OCI-LY7 (cell line): ENCODE measurements at places on chromosomes 6 and 20. TPM values are rescaled to one million over a fixed set of nuclear protein-coding genes. Genes with fewer than 3 reads are reported as not detected.

DNA sequence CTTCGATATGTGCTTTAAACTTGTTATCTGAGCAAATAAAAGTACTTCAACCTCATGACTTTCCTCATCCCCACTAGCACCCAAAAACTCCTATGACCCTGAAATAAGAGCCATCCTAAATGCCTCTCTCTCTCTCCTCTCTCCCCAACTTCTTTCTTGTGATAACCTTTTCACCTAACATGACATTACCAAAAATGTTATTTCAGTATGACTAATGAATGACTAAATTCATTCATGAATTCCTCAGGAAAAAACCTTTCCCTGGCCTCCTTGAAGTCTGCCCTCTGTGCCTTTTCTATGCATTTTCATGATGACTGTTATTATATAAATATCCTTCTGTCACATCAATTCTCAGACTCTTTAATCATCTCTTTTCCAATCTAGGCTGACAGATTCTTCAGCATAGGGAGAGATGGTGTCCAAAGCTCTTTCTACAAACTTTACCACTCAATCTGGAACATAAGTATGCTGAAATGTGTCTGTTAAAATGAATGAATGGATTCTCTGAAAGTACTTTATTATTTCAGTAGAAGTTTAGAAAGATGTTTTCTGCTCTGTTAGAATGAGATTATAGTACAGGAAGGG, 114.3 kb upstream of the GGTLC1 start:
- no peak for DNase-seq

GRCh38 chr6:10393544-10394225, 21.2 kb downstream of the TFAP2A start:
- DNase-seq = no peak

DNA sequence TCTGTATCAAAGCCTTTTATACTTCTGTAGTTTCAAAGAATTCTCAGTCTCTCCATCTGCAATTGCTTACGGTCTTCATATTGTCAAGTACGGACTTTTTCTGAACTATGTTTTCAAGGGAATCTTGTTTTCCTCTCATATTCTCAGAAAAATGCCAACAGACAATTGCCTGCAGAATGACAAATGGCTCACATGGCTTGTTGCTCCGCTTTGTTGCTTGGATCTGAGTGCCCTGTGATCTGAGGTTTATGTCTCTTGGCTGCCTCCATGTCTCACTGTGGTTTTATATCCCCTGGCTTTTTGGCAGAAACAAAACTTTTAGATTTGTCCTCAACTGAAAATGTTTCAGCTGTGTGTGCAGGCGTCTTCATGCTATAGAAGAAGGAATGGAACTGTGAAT, 285.4 kb upstream of the CHD6 start:
- DNase-seq = no peak

DNA sequence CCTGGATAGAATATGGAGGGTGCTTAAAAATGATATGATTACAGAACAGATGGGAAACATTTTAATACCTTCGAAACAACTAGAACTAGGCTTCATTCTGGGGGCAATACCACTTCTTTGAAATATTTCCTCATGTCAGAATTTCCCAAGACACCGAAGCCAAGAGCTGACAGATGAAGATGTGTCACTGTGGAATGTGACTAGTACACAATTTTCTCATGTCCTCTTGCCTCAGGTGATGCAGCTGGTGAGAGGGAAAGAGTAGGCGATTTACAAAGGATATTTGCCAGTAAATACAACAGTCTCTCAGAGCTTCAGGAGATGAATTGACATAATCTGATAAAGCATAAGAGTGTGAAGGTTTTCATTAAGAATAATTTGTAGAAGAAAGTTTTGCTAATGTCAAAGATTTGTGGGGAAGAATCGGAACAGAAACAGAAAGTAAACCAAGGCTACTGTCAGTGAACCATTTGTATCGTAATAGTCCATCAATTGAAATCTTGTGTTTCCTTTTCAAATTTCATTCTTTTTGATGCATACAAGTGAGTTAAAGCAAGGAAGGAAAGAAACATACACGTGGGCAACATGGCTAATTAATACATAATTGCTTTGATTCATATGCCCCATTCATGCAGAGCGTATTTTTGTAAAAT, 164.7 kb upstream of the CCN2 start:
- no peak for DNase-seq

GRCh38 chr6:82570083-82570482, 206.5 kb downstream of the TPBG start:
- no peak for DNase-seq

GRCh38 chr6:135323979-135324378, 142.9 kb downstream of the MYB start:
- no peak for DNase-seq

DNA sequence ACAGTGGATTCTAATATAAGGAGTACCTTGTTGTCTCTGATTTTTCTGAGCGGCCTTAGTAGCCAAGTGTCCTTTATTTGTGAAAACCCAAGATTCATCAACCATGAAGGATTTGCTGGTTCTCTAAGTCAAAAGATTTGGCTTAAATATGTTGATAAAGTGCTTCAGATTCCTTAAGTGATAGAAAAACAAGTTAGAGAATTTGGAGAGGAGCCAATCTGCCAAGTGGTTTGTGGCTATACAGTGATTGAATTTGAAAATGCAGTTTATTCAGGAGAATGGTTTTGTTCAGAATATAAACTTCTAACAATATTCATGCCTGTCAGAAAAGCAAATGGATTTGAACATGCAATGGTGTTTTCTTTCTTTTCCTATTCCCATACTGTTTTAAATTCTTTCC, 54.8 kb downstream of the CAP2 start:
- DNase-seq = no peak

DNA sequence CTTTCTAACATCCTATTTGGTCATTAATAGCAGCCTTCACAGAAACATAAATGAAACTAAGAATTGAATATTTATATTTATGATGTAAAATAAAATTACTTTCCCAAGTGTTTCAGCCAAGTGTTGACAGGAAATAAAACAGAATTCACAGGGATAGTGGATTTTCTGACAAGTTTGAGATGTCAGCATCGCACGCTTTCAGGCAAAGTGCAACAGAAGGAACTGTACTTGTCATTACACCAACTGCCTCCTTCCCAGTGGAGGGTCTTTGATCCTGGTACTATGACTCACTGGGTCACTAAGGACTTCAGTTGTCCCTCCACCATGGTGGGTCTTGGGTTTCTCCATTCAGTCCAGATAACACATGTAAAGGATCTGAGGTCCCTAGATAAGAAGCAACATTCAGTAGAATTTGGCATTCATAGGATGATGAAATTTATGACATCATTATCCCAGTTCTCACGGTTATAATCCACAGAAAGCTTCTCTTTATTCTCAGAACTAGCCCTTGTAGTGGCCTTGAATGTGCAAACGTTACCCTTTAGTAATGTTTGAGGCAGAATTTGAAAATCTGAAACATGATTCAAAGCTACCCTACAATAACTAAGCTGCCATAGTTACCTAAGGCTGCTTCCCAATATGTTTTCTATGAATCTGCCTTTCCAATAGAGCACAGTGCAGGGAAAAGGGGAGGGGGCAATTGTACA, 3.8 kb upstream of the TNFAIP3 start:
- no peak for DNase-seq

GRCh38 chr6:118476551-118476950, 71.5 kb upstream of the PLN start:
- DNase-seq = no peak

DNA sequence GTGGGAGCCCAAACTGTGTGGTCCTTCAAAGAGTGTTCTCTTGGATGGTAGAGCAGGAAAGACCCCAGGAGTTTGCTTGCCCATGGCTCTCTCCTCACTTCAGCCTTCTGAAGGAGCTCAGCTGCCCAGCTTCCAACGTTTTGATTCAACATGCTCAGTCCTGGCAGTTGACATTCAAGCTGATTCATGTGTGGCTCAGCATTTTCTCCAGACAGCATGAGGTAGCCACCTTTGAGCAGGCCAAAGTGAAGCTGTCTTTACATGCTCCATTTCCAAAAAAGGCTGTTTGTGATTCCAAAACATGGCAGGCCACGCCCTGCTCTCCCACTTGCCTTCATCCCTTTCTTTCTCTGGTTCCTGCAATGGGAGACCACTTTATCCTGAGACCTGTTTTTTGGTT, 280.2 kb downstream of the TBC1D7 start:
- no peak for DNase-seq

DNA sequence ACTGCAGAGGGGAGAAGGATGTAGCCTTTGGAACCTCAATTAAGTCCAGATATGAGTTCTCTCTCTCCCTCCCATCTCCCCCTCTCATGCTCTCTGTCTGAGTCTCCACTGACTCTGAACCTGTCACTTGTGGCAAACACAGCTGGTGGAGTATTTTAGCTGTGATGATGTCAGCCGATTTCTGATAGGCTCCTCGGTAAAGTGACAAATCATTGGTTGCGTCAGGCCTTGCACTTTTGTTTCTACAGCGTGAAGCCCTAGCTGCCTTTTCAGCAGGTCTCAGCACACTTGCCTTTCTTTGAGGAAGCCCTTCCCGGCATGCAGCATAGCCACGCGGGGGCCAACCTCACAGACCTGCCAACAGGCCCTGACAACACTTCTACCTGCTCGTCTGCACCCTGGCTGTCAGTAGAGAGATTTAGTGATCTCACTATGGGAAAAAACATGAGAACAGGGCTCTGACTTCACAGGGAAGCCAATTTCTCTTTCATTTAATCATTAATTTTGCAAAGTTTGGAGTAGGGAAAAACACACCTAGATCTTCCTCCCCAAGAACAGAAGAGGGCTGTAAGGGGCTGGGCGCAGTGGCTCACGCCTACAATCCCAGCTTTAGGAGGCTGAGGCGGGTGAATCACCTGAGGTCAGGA, 84.4 kb downstream of the GMPR start:
- DNase-seq = peak; percentile 55

GRCh38 chr6:45552536-45552935, 174.8 kb upstream of the SUPT3H start:
- DNase-seq = no peak

DNA sequence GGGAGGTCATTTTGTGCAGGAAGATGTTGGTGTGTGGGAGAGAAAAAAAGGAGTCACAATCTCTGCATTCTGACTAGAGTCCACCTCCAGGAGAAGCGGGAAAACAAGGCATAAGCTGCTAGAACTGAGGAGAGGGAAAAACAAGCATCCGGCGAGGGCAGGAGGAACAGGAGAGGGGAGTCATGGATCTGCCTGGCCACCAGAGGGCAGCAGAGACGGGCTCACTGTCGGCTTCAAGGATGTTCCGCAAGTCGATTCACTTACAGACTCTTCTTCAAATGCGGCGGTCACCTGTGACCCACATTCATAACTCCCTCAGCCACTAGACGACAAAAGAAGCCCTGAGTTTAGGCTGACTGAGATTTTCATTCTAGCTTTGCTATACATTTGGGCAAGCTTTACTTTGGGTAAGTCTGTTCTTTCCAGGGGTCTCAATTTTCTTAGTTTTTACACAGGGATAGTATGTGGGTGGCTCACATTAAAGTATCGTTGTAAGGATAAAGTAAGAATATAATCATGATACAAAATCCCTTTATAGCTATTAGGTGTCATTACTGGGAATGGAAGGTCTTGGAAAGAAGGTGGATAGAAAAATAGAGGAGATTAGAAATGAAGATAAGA, 6.6 kb upstream of the BTNL2 start:
- DNase-seq = peak; percentile 82

- no peak for DNase-seq
Observed at GRCh38 chr20:42204109-42204660, 586.0 kb upstream of the CHD6 start.

- DNase-seq = no peak
Observed at GRCh38 chr6:131250936-131251335, 115.7 kb downstream of the AKAP7 start.

DNA sequence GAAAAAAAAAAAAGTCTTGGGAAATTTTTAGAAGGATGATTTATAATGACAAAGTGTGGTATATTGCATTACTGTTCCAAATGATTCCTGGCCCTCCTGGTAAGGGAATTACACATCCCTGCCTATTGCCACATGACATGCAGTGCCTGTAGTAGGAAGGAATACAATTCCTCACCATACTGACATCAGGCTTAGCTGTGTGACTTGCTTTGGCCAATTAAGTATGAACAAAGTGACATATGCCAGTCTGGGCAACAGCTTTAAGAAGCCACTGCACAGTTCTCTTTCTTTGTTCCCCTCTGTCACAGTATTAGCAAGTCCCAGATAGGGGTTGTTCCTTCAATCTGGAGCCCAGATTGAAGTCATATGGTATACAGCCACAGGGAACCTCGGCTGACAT, 100.5 kb downstream of the KIF13A start:
- no peak for DNase-seq

- DNase-seq = no peak
Observed at GRCh38 chr6:167973148-167973885, 24.2 kb upstream of the KIF25 start.

DNA sequence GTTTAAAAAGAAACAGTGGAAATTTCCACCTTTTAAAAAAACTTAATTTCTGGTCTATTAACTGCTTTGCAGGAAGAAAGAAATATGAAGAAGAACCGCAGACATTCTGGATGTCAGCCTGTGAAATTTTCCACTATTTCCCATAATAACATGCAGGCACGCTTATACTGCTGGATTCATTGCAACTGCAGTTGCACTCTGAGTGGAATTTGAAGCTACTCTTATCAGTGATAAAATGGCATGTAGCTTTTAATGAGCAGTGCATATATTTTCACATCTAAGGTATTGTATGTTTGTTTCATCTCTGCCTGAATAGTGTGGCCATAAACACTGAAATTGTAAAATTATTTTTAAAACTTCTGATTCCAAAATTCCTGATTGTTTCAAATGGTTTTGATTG, 28.2 kb downstream of the NCOA3 start:
- no peak for DNase-seq

DNA sequence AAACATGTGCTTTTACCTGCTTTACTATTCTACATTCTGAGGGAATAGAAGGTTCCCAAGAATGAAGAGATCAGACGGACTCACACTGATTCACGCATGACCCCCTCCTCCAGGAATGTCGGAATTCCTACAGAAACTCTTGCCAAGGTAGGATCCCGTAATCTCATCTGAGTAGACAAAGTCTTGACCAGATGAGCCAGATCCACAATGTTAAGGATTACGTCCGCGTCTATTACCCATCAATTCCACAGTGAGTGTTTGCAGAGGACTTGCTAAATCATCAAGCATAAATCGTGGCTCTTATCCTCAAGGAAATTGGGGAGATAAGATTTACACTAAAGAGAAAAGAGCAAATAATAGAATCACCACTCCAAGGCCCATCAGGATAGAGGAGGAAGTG, 245.9 kb upstream of the FOXQ1 start:
- no peak for DNase-seq

- DNase-seq = no peak
Observed at GRCh38 chr20:45128099-45128498, 3.8 kb upstream of the WFDC12 start.

Gene CLPSL2
- total RNA-seq = not detected in 2 replicates

Gene PRND
- total RNA-seq = not detected in 2 replicates

Gene ARFRP1
- 82.1 and 85.6 TPM in 2 replicates for total RNA-seq

Gene AGER
- 26.9 and 29.9 TPM in 2 replicates for total RNA-seq

Gene IL17A
- not detected in 2 replicates for total RNA-seq

Gene C20orf144
- total RNA-seq = 0.31 and 0.42 TPM in 2 replicates

Gene HSPA12B
- total RNA-seq = not detected in 2 replicates

Gene BPIFB1
- total RNA-seq = not detected in 2 replicates

Gene ZSCAN31
- not detected in 2 replicates for total RNA-seq

Gene SLC4A11
- 26.9 and 27.5 TPM in 2 replicates for total RNA-seq
